ENCODE measurements at places on chromosomes 6 and 20.

DNA sequence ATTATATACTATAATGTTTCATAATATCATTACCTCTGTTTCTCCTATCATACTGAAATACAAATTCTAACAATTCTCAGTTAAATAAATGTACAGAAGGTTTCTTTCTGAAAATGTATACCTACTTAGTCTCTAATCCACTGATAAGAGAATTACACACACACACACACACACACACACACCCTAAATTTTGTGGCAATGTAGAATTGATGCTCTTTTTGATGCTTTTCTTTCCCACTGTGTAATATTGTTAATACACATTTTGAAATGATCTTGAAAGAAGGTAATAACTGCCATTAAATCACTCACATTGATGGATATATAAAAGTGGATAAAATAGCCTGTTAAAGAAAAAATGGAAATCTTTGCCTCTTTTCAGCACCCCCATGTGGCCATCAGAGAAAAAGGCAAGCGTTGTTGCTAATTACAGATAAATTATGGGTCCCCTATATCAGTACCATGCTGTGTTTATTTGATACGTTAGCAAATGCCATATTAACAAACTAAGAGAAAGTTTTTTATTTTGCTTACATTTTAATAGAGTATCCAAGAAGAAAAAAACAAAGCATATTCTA is 76.6 kb upstream of the VGLL2 start:
- no peak for DNase-seq

- DNase-seq: no peak
Measured at GRCh38 chr6:75098709-75099108, 107.1 kb downstream of the COL12A1 start.

DNA sequence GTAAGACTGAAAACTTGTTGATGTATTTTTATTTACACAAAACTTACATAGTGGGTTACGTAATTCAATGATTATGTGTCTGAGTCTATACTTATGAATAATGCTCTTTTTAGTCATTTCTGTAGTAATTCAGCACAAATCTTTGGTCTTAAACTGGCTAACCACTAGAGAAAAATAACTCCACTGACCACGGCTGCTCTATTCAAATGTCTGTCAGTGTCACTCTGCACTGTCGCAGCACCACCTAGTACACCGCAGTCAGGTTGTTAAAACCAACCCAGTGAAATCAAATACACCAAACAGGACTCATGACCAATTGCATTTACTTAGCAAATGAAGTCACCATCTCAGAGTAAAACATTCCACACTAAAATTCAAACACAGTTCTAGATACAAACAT is 93.5 kb upstream of the CCDC28A start:
- DNase-seq: no peak

DNA sequence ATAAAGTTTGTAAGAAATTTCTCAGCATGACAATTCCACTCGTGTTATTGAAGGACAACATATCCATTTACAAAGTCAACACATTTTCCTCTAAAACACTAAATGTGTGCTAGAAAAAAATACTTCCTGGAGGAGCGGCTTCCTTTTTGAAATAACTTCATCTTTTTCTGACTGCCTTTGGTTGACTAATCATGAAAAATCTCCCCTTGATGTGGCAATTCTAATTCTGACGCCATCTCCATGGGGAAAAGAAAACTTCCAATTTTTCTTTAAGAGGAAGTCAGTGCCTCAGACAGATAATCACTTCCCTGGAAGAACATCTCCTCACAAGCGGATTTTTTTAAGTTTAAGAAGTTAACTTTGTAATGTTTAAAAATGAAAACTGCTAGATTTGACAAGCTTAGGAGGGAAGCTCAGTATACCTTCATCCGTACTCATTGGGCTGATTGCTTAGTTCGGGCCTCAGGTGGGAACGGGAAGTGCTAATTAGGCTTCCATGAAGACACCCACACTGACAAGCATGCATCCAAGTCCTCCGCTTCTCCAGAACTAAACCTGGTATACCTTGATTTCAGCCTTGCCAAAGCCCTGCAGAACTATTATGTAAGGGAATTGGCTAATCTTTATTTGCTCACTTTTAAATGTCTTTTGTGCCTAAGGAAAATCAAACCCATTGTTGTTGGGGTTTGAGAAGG is 35.1 kb upstream of the DUSP22 start:
- DNase-seq: no peak

- no peak for DNase-seq
Measured at GRCh38 chr6:141421378-141421777, 711.3 kb upstream of the GJE1 start.

GRCh38 chr6:17622144-17622543 is 22.0 kb downstream of the FAM8A1 start:
- DNase-seq: no peak

DNA sequence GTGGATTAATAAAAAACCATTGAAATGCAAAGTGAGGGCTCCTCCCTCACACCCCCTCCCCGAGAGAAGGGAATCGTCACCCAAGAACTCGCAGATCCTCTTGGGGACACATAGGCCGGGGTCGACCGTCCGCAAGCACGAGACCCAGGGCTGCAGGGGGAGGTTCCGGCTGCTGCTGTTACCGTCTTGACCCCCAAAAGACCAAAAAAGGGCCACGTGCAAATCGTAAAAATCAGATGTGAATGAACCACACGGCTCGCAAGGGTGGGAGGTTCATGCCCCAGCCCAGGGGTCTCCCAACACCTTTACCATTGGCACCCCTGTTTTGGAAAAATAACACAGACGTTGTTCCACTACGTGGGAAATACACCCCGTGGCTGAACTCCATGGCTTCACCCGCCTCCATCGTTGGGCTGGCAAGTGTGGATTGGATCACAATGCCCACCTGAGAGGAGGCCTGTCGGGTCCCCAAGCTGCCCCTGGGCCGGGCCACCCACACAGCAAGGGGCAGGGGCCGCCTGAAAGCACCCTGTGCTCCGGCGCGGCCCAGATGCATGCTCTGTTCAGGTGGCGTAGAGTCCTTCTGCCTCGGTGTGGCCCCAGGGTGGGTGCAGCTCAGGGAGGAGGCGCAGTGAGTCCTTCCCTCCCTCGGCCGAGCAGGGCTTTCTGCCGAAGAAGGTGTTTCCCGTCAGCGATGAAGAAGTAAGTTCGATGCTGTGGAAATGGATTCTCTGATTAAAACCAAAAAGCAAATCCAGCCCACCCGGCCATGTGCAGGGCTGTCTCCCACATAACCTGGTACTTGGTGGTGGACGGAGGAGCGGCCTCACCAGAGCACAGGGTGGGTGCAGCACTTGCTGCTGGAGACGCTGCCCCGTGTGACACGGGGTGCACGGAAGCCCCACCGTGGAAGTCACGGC is 85.0 kb downstream of the YTHDF1 start:
- DNase-seq: no peak

GRCh38 chr6:70370496-70370895 is 42.8 kb upstream of the FAM135A start:
- no peak for DNase-seq

DNA sequence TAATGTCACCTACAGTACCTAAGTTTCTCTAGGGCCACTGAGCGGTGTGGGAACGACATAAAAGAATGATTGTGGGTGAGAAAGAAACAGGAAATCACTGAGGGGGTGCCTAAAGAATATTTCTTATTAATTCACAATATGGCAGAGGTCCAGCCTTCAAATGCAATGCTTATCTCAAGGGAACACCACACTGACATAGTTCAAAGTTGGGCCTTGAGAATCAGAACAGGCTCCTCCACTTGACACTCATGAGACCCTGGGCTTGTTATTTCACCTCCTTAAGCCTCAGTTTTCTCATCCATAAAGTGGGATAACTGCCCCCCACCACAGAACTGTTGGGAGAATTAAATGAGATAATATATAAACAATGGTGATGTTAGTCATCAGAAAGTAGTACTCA is 40.4 kb upstream of the ARHGAP18 start:
- DNase-seq: no peak

- DNase-seq: no peak
Measured at GRCh38 chr20:62476056-62476838, 452 bp upstream of the GATA5 start.

DNA sequence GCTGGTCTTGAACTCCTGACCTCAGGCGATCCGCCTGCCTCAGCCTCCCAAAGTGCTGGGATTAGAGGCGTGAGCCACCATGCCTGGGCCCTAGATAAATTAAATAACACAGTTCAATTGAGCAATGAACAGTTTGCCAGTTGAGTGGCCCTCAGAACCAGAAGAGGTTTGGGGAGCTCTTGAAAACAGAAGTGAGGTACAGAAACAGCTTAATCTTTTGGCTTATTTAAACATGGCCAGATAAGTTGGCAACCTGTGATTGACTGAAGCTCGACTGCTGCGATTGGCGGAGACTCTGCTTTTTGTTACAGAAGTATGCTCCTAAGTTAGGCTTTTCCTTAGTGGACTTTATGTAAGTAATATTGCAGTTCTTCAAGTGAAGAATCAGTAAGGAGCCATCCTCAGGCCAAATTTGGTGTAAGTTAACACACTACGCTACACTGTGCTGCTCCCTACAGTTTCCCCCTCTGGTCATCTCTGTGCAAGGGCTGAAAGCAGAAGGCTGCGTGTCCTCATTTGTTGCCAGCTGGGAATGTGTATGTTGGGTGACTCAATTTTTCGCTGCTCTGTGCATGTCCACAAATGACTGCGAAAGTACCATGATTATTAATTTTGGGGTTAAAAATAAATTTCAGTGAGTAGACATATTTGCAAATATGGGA is 9.8 kb downstream of the XRN2 start:
- DNase-seq: no peak

DNA sequence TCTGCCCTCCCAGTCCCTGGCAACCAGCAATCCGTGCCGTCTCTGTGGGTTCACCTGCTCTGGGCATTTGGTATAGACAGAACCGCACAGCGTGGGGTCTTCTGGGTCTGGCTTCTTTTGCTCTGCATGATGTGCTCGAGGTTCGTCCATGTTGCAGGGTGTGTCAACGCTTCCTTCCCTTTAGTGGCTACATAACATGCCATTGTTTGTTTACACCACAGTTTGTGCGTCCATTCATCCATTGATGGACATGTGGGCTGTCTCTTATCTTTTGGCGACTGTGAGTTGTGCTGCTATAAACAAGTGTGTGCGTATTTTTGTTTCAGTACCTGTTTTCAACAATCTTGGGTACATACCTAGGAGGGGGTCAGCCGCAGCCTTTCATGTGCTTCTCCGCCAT is 149.5 kb upstream of the RPS6KA2 start:
- DNase-seq: no peak

DNA sequence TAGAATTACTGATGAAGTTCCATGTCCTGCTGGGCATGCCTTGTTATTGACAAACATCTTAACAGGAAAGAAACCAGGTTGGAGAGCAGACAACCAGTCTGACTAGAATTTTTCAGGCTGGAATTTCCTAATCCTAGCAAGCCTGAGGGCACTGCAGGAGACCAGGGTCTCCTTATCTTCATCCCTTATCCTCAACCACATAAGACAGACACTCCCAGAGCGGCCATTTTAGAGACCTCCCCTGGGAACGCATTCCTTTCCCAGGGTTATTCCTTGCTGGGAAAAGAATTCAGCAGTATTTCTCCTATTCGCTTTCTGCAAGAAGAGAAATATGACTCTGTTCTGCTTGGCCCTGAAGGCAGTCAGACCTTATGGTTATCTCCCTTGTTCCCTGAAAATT is 803.7 kb downstream of the GRIK2 start:
- no peak for DNase-seq

- no peak for DNase-seq
Measured at GRCh38 chr6:154773610-154774089, 40.4 kb downstream of the SCAF8 start.

GRCh38 chr20:50980071-50980681 is 21.6 kb downstream of the MOCS3 start:
- no peak for DNase-seq

DNA sequence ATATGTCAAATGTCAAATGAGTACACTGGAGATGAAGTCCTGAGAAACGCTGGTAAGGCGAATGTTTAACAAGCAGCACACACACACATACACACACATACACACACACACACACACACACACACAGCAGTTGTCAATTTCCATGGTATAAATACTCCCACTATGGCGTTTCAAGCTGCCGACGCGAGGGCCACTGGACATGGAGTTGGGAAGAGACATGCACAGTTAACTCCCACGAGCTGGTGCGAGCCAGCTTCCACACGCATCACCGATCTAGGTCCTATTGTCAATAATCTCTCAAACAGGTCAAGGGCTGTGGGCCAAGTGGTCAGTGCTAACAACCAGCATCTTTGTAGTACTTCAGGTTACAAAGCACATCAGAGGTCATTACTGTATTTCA is 58.9 kb downstream of the TRERF1 start:
- DNase-seq: no peak

DNA sequence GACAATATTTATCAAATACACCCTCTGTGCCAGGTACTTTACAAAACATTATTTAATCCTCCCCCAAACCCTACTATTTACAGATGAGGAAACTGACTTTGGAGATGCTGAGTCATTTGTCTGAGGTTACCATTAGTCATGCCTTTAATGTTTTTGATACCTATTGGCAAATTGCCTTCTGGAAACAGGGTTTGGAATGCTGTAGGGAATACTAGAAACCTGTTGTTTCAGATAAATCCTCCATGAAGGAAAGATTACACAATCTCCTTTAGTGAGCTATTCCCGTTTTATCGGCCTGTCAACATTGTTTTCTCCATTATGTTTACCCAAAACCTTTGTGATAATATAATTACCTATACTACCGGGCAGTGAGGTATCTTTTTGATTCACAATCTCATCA is 93.6 kb upstream of the ADGRF1 start:
- no peak for DNase-seq

GRCh38 chr20:61765871-61766654 is 299.6 kb downstream of the TAF4 start:
- DNase-seq: no peak

DNA sequence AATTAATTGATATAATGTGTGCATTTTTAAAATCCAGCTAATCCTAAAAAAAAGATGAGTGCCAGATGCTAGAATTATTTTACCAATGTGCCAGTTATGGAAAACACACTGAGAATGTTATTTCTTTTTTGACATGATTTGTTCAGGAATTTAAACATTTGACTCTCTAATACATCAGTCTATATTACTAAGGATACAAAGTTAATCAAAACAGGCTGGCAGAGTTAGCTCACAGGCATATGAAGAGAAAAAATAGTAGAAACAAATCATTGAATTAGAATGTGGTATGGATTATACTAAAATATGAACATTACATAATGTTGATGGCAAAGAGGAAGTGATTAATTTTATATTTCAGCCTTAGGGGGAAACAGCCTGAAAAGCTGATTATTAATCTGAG is 368.3 kb upstream of the GJE1 start:
- no peak for DNase-seq

DNA sequence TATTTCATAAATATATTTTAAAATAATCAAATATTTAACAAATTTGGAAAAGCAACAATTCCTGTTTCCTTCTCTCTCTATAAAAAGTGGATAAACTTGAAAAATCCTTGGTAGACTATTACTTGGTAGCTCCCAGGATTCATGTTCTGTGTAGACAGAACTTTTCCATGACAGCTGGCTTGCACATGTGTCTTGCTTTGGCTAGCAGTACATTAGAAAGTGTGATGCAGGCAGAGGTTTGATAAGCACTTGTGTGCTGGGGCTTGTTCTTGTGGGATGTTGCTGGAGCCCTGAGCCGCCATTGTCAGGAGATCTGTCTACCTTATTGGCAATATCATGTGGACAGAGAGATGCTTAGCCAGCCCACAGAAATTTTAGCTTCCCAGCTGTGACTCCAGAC is 327.2 kb downstream of the CDKAL1 start:
- DNase-seq: no peak

GRCh38 chr6:81455641-81456040 is 296.8 kb downstream of the TENT5A start:
- DNase-seq: no peak

Data from NT2/D1 (cell line).